Colonic mucosa (tissue), 4 donors: ENCODE measurements at places on chromosomes 6 and 20.

- DNase-seq, result no peak
These were observed 36.6 kb downstream of the BCL2L1 start for GRCh38 chr20:31685853-31686643.

DNA sequence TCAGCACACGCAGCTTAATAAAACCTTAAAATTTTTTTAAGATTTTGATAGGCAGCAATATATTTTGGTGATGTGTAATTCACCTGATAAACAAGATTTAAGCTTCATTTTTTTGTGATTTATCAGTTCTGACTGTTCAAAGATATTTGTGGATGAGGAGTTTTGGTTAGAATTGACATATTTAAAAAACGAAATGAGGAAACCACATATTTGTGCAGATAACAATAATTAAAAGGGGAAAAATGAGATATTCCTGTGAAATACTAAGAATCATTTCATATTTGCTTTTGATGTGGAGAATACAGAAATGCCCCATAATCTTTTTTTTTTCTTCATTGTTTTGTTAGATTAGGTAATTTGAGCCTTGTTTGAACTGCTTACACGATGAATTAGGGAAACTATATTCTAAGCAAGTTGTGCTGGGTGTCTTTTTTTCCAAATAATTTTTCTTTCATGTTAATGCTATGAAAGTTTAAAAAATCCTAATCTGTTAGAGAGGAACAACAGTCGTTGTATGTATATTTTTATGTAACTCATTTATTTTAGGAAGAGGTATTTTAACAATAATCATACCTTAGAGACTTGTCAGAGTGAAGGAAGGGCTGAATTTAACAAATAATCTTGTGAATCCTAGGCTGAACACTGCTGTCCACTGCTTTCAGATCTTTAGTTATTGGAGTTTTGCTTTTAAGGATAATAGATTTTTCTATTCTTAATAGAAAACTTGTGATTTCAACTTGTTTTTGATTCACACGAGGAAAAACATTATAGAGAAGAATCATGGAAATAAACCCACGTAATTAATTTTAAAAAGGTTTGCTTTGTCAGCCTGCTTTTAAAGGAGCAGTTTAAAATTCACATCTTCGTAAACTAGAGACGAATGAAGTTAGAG, 4.0 kb downstream of the ARID1B start:
- DNase-seq, result no peak

DNA sequence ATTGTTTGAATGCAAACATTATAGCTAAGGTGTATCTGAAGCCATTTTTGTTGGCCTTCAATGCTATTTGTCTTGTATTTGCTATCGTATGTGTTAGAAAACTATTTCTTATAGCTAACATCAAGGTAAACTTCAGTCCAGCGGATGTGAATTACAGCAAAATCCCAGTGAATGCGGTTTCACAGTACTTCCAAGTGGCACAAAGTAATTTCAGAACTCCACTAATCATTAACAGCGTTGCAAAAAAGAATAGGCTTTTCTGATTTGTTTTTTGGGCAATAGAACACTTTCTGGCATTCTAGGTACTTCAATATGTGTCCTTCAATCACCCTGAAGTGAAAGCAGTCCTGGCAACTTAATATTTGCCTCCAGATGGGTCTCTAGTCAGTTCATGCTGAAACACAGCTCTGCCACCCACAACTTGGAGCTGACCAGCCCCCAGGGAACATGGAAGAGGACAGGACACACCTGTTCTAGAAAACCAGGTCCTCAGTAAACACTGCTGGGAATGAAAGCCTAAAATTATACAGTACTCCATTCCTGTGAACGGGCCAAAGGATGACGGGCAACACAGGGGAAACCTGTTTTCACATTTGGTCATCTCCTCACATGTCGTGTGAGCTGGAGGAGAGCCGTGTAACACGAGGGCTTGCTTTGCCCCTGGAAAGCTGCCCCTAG, 9.7 kb upstream of the MRPS10 start:
- no peak for DNase-seq

DNA sequence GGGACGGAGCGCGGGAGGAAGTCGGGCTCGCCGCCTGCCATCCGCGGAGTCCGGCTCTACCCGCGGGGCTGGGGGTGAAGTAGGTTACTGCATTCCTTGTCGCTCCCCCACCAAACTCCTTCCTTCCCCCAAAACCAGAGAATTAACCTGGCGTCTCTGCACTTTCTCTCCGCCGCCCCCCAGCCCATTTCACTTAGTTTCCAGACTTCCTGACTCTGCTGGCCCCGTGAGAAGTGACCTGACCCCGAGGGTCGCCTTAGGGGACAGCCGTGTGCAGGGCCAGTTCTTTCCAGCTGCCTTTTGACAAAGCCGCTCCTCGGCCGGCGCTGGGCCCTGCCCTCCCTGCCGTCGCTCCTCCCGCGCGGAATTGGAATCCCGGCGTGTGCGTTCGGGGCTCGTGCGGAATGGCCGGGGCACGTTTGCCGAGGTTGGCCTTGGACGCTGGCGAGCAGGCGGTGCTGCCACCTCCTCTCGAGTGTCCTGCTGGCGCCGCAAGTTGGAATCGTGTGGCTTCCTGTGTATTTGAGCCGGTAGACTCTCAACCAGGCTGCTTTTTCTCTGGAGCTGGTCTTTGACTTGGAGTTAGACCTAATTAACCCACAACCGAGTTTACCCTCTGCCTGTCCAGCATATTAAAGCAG, 650 bp downstream of the DCBLD1 start:
- DNase-seq, result peak; percentile 68

- DNase-seq, result no peak
These were observed 71.7 kb upstream of the LY86 start for GRCh38 chr6:6516666-6517458.

GRCh38 chr6:69105288-69105687, 470.2 kb downstream of the ADGRB3 start:
- DNase-seq, result no peak

GRCh38 chr6:43910638-43911353, 140.8 kb downstream of the VEGFA start:
- no peak for DNase-seq

- DNase-seq, result no peak
These were observed 124.3 kb upstream of the TSHZ2 start for GRCh38 chr20:52847731-52848359.

- DNase-seq, result peak; percentile 70
These were observed 36.1 kb downstream of the GMDS start for GRCh38 chr6:2209226-2209809.

DNA sequence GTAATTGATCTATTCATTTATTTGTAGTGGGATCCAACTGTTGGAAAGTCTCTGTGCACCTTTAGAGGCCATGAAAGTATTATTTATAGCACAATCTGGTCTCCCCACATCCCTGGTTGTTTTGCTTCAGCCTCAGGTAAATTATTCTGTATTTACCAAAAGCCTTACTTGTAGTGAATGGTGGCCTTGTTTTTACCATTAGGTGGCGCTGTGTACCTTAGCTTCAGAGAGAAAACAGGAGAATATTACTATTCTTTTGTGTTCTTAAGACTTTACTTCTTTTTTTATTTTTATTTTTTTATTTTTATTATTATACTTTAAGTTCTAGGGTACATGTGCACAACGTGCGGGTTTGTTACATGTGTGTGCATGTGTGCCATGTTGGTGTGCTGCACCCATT, 23.7 kb downstream of the PEX7 start:
- peak; percentile 65 for DNase-seq

- DNase-seq, result no peak
These were observed 78.3 kb downstream of the AKAP7 start for GRCh38 chr6:131213501-131213990.

DNA sequence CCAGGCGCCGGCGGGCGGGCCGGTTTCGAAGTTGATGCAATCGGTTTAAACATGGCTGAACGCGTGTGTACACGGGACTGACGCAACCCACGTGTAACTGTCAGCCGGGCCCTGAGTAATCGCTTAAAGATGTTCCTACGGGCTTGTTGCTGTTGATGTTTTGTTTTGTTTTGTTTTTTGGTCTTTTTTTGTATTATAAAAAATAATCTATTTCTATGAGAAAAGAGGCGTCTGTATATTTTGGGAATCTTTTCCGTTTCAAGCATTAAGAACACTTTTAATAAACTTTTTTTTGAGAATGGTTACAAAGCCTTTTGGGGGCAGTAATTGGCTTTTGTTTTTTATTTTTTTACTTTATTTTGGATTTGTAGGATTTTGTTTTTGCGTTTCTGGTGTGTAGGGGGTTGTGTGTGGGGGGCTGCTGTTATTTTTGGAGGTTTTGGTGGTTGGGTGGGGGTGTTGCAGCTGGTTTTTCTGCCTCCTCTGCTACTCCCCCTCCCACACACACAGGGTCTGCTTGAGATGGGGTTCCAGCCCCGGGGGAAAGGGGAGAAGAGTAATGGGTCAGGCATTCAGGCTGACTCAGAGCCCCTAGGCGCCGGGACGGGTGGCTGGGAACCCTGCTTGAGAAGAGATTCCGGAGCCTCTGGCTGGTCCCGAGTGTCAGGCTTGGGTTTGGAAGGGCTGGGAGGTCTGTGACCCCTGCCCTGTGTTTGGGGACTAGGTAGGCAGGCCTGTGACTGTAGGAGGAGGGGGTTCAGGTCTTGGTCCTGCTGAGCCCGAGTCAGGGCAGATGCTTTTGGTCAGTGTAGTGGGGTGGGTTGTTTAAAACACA, 2.0 kb downstream of the CEBPB start:
- peak; percentile 87 for DNase-seq

GRCh38 chr6:26003102-26003694, 40.6 kb downstream of the TRIM38 start:
- DNase-seq, result peak; percentile 76

DNA sequence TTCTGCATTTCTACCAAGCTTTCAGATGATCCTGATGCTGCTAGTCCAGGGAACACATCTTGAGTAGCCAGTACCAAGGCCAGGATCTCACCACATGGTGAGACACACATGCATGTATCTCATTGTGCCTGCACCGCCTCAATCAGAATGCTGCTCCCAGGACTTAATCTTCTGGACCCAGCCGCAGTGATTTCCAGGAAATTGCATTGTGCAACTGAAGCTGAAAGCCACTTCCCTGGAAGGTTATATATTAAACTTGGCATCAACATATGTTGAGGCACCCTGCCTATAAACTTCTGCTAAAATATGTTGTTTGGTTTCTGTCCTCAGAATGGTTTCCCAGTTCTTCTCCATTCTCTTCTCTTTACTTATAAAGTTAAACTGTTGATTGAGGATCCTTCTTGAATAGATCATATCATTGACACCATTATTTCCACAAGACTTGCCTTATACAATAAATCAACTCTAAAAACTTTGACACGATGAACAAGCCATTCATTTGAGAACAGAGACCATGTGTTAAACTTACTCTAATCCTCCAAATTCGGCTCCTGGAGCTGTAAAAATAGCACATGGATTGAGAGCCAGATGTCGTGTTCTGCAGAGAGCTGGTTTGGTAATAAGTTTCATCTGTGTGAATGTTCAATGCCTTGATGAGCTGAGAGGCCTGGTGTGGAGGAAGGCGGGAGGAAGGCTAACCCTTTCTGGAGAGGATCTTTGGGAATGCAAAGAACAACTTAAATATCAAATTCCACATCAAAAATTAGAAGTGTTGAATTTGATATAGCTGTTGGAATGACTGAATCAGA, 65.0 kb upstream of the PCSK2 start:
- no peak for DNase-seq

GRCh38 chr6:135412761-135413160, 84.8 kb downstream of the AHI1 start:
- DNase-seq, result no peak

GRCh38 chr6:22848121-22848520, 278.8 kb downstream of the HDGFL1 start:
- no peak for DNase-seq

DNA sequence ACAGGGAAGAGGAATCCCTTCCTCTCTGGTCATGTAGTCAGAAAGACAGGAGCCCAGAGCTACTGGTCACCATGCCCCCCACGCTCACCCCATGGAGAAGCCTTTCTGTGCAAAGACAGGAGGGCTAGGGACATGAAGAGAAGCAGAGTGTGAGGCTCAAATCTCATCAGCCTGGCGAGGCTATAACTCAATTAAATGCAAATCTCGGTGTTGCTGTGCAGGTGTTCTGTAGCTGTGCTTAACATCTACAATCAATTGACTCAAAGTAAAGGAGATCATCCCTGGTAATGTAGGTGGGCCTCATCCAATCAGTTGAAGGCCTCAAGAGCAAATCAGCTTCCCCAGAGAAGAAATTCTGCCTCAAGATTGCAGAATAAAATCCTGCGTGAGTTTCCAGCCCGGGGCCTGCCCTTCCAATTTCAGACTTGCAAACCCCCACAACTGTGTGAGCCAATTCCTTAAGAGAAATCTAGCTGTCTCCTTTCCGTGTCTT, 64.4 kb downstream of the CHMP4B start:
- DNase-seq, result no peak

DNA sequence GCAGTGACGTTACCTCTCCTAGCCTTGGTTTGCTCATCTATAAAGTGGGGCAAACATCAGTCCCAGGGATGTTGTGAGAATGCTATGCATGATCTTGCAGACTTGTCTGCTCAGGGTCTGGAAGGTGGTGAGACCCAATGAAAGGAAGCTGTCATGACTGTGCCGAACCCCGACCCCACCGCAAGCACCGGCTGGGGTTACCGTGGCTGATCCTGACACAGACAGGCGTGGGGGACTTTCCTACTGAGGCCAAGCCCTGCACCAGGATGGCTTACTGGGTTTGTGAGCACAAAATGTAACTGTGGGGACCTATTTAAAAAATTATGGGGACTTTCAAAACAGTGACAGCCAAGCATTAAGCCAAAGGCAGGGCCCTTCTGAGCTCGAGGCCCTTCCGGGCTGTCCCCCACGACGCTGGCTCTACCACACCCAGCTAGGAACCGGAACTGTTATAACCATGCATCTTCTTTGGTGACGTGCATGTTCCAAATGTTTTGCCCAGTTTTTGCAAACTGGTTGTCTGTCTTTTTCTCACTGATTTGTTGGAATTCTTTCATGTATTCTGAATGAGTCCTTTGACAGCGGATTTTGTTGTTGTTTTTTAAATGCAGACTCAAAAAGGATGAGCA, 76.6 kb upstream of the PMEPA1 start:
- DNase-seq, result no peak

- no peak for DNase-seq
These were observed 69.8 kb downstream of the ZHX3 start for GRCh38 chr20:41247523-41248367.

DNA sequence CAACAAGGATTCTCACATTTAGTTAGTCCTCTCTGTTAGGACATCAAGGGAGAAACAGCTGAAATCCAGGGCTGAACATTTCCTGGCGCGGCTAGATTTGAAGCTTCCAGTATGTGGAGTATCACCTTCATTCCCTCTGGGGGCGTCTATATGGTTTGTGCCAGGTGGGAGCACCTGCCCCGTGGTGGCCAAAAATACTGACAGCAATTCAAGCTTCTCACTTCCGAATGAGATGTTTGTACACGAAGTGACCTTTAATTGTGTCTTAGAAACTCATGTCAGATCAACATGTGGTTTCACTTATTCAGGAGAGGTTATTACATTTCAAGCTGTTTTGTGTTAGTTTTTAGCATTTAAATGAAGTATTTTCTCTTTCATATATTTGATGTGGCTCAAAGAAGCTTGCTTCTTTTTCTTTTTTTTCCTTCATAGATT, 67.3 kb upstream of the ZNF217 start:
- no peak for DNase-seq

DNA sequence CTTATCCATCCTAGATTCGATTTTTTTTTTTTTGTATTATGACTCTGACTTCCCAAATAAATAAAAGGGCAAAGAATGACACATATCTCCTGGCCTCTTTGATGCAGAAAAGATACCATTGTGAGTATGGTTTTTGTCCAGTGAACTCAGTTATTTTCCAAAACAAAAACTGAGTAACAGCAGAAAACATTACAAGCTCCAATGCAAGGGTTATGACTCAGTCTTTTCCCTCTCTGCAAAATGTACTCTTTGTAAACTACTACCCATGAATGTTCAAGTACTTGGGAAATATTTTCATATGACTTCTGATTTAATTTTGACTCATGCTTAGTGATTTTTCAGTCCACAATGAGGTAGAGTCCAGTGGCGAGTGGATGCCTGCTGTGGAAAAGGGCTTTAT, 355.3 kb downstream of the RNF144B start:
- no peak for DNase-seq
